Right renal pelvis (tissue), 4 donors: ENCODE measurements at places on chromosomes 12 and 14. TPM values are rescaled to one million over a fixed set of nuclear protein-coding genes. Genes with fewer than 3 reads are reported as not detected.

DNA sequence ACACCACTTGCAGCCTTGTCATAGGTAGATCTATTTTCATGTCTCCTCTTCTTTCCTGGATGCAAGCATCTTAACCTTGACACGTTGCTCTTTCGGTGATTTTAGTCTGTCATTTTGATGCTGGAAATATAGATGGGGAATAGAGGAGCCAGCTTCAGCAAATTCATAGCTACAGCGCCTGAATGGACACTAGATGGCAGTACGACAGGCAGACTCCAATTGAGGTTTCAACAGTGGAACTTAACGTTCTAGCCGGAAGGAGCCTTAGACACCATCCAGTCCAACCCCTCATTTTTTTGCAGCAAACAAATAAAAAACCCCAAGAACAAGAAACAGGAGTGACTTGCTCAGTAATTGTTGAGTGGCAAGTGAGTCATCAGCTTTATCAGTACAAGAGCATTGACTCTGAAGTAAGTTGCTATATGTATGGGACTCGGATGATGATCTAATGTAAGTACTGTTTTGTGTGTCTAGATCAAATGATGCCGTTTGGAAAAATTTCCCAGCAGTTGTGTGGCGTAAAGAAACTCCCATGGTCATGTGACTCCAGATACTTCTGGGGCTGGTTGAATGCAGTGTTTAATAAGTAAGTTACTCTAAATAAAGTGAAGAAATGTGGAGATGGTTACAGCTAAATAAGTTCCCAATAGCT lies 9.0 kb downstream of the DMAC2L start:
- peak; percentile 65 for DNase-seq

The RAD51AP1 gene
- 32.9 TPM for polyA plus RNA-seq

The ANAPC7 gene
- 85.4 TPM for polyA plus RNA-seq

The GLT1D1 gene
- polyA plus RNA-seq: 2.0 TPM

- DNase-seq: no peak
These were observed 14.8 kb upstream of the DYRK2 start for GRCh38 chr12:67633708-67634107.

DNA sequence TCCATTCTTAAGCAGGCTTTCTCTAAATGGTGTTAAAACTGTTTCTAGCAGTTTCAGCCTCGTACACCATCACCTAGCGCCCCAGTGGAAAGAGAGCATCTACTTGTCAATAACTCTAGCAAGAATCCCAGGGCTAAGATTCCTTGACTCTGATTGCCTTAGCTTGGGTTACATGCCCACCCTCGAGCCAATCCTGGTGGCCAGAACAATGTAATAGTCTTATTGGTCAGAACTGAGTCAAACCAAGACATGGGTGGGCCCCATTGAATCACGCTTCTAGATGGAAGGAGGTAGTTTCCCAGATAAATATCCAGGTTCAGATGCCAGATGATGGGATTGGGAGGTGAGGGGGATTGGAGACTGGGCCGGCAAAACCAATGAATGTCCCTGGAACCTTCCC lies 55.9 kb upstream of the MED13L start:
- no peak for DNase-seq

DNA sequence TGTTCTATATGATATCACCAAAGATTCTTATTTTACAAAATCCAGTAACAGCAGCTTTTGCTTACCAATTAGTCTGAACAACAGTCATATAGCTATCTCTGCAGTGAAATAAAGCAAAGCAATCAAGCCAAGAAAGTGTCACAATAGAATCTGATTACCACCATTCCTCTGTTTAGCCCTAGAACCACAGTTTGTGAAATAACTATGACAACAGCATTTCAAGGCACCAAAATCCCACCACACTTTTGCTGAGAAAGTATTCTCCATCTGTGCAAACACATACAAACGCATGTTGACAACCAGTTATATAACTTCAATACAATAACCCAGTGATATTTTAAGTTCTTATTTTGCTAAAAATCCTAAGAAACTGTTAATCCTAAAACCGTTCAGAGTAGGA lies 7.4 kb downstream of the PPP1R13B start:
- DNase-seq: no peak

The LRFN5 gene
- polyA plus RNA-seq: 14.0 TPM

The RNASE4 gene
- polyA plus RNA-seq: 6.5 TPM

The PAN2 gene
- 79.8 TPM for polyA plus RNA-seq

The TAS2R42 gene
- not detected for polyA plus RNA-seq

The CLEC7A gene
- 1.3 TPM for polyA plus RNA-seq

GRCh38 chr12:107439026-107439738 lies 246.4 kb upstream of the PWP1 start:
- no peak for DNase-seq

GRCh38 chr14:20631880-20632389 lies 9.6 kb downstream of the OR6S1 start:
- DNase-seq: no peak

DNA sequence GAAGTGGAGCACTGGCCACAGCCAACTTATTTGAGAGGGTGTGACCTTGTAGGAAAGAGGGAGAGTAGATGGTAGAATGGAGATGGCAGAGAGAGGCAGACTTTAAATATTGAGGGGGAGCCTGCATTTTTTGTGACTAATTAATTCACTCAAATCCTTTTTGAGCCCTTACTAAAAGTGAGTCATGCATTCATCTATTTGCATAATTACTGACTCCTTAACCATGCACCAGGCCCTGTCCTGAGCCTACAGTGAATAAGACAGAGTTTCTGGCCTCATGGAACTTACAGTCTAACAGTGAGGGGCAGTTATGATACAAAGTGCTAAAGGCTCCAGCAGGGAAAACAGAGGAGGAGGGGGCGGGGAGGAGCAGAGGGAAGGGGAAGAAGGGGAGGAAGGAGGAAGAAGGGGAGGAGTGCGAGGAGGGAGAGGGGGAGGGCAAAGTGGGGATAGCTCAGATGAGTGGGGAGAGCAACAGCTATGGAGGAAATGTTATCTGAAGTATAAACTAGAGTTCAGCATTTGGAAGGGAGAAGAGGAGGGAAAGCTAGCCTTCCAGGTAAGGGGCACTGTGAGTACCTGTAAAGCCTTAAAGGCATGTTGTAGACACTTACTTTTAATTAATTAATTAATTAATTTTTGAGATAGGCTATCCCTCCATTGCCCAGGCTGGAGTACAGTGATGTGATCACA lies 7.5 kb upstream of the CTDSP2 start:
- DNase-seq: no peak

- no peak for DNase-seq
These were observed 31.5 kb upstream of the NUAK1 start for GRCh38 chr12:106170285-106170684.

The NDRG2 gene
- 179 TPM for polyA plus RNA-seq

The AGAP2 gene
- 1.2 TPM for polyA plus RNA-seq

GRCh38 chr14:52051871-52052270 lies 17.0 kb downstream of the NID2 start:
- DNase-seq: no peak

DNA sequence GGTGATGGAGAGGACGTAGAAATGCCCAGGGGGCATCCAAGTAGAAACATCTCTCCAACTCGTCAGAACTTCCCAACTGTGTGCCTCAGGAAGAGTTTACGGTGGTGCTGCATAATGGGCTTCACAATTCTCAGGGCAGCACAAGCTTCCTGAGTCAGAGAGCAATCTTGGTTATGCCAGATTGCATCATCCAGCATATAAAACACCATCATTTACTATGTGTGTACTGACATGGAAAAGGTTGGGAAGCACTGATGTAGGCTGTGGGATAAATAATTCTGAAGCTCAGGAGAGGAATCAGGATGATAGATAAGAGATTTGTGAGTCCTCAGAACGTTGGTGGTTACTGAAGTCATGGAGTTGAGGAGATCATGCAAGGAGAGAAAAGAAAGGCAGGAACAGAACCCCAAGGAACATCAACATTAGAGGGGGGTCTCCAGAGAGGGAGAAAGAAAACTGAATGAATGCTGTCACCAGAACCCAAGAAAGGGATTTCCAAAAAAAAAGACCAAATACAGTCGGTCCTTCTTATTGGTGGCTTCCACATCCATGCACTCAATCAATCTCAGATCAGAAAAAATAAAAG lies 4.7 kb upstream of the NCKAP5L start:
- no peak for DNase-seq

The ESPL1 gene
- polyA plus RNA-seq: 9.1 TPM

GRCh38 chr14:59931237-59931636 lies 11.3 kb downstream of the LRRC9 start:
- no peak for DNase-seq
